Left ventricle myocardium inferior (tissue), 1 donor: ENCODE measurements at places on chromosomes 7 and 10.

DNA sequence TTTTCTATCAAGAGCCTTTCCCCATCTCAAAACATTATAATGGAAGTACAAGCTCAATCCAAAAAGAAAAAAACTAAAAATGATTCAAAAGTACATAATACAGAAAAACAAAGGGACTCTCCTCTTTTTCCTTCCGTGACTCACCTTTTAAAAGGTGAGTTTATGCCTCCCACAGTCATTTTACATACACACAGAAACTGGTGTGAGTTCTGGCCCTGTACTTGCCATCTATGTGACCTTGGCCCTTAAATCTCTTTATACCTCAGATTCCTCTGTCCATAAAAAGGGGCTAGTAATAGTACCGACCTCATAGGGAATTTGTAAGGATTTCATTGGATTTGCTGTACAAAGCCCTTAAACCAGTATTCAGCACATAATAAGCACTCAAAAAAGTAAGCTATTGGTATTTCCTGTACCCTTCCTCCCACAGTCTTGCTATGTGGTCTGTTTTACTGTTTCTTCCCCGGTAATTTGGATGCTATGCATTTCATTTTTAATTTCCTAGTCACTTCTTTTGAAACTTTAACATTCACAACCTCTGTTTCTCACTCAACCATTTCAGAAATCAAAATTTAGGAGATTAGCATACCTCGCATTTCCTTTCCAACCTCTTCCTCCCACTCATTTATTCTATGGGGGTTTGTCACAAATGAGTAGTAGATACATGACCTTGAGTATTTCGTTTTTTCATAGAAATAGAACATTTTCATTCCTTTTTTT lies 39.0 kb downstream of the STK17A start:
- no peak for DNase-seq
- no peak overlapping the region for H3K4me3 ChIP-seq
- peaks cover 51% of the 10 kb centered on the region for H3K36me3 ChIP-seq
- H3K27ac ChIP-seq: no peak overlapping the region
- no peaks in the 10 kb centered on the region for H3K27me3 ChIP-seq

GRCh38 chr10:132293201-132293812 lies 14.4 kb downstream of the STK32C start:
- no peak overlapping the region for H3K4me3 ChIP-seq
- H3K4me1 ChIP-seq: peaks cover 9% of the 10 kb centered on the region
- no peak overlapping the region for H3K27ac ChIP-seq
- DNase-seq: no peak

GRCh38 chr10:22606164-22606614 lies 108.2 kb downstream of the PIP4K2A start:
- no peak for DNase-seq
- H3K36me3 ChIP-seq: peaks cover 19% of the 10 kb centered on the region
- peaks cover 13% of the 10 kb centered on the region for H3K4me1 ChIP-seq
- no peak overlapping the region for H3K4me3 ChIP-seq
- H3K27me3 ChIP-seq: no peaks in the 10 kb centered on the region

DNA sequence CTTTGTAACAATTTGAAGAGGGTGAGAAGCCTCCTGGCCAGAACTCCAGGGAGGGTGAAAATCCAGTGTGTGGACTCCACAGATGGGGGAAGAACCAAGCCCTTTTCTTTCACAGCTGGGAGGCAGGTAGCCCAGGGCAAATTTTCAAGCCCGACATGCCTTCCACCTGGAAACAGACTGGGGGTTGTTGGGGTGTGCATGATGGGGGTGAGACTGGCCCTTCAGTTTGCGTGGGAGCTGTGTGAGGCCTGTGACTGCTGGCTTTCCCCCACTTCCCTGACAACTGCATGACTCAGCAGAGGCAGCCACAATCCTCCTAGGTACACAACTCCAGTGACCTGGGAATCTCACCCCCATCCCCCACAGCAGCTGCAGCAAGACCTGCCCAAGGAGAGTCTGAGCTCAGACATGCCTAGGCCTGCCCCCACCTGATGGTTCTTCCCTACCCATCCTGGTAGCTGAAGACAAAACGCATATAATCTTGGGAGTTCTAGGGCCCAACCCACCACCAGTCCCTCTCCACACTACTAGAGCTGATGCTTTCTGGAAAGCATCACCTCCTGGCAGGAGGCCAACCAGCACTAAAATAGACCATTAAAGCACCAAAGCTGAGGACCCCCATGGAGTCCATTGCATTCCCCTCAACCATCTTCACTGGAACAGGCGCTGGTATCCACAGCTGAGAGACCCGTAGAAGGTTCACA lies 445.4 kb downstream of the TFEC start:
- no peaks in the 10 kb centered on the region for H3K4me1 ChIP-seq
- no peaks in the 10 kb centered on the region for H3K27me3 ChIP-seq
- no peak for DNase-seq
- H3K4me3 ChIP-seq: no peak overlapping the region
- no peak overlapping the region for H3K27ac ChIP-seq
